ENCODE measurements at places on chromosomes 7 and 10. TPM values are rescaled to one million over a fixed set of nuclear protein-coding genes. Genes with fewer than 3 reads are reported as not detected.

The TEX36 gene
- not detected for total RNA-seq

The KIAA1549 gene
- total RNA-seq, result 1.2 TPM

The SLC29A4 gene
- total RNA-seq, result 0.86 TPM

The NXPH1 gene
- total RNA-seq, result not detected

The ANXA8 gene
- total RNA-seq, result 1.8 TPM

The COBL gene
- not detected for total RNA-seq

Measured in myometrial cell (primary cell).